ENCODE measurements at places on chromosomes 16 and 17.

DNA sequence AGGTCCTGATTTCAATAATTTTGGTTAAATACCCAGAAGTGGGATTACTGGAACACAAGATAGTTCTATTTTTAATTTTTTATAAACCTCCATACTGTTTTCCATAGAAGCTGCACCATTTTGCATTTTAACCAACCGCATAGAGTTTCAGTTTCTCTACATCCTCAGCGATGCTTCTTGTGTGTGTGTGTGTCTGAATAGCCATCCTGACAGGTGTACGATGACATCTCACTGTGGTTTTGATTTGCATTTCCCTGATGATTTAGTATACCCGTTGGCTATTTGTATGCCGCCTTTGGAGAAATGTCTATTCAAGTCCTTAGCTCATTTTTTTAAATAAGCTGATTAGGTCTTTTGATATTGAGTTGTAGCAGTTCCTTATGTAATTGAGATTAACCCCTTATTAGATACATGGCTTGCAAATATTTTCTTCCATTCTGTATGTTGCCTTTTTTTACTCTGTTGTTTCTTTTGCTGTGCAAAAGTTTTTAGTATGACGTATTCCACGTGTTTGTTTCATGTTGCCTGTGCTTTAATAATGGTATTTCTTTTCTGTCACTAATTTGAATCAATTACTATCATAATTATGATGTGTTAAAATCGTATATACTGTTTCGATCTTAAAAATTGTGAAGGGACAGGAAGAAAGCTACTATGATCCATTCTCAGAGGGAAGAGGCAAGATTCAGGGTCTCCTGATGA lies 227.2 kb upstream of the MON1B start:
- DNase-seq: no peak

- no peak for DNase-seq
Measured at GRCh38 chr16:1865902-1866690, 5.9 kb downstream of the MEIOB start.

DNA sequence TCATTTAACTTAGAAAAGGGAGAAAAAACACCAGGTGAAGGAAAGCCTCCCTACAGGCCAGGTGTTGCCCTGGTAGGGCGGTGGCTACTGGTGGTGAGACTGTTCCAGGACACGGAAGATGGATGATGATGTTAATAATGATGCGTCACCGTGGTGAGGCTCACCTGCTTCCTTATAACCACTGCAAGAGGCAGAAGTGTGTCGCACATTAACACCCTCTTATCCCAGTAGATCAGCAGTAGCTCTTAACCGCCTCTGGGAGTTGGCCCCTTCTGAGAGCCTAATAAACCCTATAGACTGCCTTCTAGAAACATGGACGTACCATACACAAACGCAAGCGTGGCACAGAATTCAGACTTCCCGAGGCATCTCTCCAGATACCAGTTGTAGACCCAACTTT lies 7.8 kb downstream of the BFAR start:
- peak; percentile 46 for DNase-seq

DNA sequence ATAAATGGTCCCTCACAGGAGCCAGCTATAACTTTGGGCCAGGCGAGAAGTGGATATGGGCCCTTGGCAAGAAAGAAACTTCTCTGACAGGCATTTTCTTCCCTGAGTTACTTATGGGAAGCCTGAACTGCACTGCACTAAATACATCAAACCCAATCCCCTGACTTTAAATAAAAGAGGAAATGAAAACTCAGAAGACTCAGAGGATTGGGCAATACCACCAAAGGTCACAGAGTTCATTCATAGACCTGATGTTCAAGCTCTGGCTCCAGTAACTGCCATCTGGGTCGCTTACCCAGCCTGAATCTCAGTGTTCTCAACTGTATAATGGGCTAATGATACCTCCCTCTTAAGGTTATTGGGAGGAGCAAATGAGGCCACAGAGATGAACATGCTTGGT lies 815 bp downstream of the KRT35 start:
- no peak for DNase-seq

DNA sequence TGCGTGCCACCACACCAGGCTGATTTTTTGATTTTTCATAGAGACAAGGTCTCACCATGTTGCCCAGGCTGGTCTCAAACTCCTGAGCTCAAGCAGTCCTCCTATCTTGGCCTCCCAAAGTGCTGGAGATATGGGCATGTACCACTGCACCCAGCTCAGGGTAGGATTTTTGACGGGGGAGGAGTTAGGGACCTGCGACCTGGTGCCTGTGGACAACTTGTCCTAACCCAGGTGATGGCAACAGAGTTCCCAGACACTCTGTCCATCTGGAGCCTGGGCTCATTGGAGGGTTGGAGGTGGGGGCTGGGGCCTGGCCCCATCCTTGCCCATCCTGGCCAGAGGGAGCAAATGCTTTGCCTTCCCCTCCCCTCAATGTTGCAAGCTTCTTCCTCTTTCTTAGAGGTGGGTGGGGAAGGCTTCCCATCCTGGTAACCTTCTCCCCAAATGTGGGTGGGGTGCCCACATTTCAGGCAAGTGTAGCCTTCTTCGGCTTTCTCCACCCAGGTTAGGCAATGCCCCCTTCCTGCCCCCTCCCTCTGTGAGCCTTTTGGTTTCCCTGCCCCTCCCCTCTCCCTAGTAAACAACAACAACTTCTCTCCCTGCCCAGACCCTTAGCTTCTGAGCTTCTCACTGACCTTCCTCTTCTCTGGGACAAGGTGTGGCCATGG lies 24.9 kb downstream of the RARA start:
- DNase-seq: peak; percentile 59

DNA sequence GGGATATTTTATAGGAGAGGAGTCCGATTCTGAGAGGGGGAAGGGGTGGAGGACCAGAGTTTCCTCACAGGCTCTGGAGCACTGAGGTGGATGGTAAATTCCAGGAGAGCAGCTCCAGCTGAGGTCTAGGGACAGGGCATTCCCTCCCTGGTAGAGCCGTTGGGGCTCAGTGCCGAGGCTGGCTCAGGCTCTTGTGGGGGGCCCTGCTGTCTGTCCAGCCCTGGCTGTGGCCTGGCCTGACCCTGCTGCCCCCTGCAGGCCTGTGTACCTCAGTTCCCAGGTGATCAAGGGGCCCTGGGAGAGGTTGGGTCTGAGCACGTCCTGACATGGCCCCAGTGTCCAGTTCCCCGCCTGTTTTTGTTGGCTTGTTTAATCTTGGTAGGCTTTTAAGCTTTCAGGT lies 16.8 kb downstream of the ZNF750 start:
- DNase-seq: no peak

GRCh38 chr17:74211912-74212208 lies 1.5 kb upstream of the TTYH2 start:
- no peak for DNase-seq

- no peak for DNase-seq
Measured at GRCh38 chr16:3695610-3696369, 21.5 kb downstream of the TRAP1 start.

DNA sequence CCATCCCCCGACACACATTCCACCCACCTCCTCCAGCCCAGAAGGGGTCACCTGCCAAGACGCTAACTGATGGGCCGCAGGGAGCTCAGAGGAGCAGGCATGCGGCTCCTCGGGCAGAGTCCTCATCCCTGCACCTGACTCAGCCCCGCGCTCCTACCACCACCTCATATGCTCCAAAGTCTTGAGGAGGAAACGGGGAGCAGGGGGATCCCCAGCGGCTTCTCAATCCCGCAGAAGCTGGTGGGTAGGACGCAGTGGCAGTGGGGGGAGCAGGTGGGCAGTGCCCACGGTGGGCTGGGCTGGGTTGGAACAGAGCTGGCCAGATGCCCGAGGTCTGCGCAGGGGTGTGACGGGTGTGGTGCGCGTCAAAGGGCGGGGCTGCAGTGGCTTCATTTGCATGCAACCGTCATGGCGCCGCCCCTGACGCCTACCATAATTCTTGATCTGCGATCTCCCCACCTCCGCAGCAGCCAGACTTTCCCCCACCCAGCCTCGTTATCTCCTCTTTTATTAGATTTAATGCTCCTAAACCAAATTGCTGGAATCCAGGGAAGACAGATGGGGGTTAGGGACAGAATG lies 39.0 kb upstream of the EMP2 start:
- peak; percentile 84 for DNase-seq

- DNase-seq: no peak
Measured at GRCh38 chr16:49670627-49671026, 185.3 kb downstream of the ZNF423 start.

DNA sequence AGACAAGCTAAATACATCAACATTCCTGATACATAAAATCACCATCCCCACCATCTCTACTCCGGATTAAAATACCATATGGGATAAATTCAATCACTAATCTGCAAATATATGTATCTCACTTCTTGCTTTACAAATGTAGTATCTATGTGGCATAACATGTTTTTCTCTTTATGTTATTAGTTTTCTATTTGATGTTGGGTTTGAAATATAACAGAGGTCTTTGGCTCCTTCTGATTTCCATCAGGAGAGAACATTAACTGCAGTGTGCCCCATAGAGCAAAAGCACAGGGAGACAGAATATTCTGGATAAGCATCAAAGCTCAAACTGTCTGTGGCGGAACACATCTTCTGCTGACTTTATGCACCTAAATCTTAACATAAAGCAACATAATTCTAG lies 547.2 kb upstream of the CDH8 start:
- DNase-seq: no peak

DNA sequence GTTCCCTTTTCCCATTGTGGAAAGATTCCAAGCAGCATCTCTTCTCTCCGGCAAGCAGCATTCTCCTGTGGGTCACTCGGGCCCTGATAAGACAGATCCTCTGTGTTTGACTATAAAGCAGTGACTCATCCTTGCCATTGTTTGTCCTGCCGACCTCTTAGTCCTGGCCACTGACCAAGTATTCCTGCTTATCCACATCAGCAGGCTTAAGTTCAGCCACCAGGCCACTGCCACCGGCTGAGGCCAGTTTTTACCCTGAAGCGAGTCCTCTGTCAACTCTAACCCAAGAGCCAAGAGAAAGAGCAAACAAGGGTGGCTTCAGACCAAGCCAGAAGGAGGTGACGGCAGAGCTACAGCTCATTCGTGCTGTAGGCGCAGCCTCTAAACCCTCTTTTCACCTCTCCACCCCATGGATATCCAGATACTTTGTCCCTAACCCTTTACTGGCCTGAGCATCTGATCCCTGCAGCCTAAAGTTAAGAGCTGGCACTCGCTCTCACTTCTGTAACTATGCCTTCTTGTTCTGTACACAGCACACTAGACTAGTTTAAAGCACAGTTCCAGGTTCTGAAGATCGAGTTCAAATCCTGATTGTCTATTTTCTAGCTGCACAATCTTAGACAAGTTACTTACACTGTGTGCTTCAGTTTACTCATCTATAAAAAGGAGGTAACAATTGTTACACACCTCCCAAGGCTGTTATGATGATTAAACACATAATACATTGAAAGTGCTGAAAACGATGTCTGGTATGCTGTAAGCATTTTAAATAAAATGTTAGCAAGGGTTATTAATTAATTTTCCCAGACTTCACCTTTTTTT lies 31.0 kb downstream of the SOX9 start:
- DNase-seq: no peak

GRCh38 chr16:89925596-89926079 lies 2.5 kb downstream of the TUBB3 start:
- DNase-seq: no peak

GRCh38 chr16:19338335-19338734 lies 52.8 kb downstream of the CLEC19A start:
- peak; percentile 5 for DNase-seq

- peak; percentile 76 for DNase-seq
Measured at GRCh38 chr16:89020068-89020924, 43.3 kb upstream of the CBFA2T3 start.

DNA sequence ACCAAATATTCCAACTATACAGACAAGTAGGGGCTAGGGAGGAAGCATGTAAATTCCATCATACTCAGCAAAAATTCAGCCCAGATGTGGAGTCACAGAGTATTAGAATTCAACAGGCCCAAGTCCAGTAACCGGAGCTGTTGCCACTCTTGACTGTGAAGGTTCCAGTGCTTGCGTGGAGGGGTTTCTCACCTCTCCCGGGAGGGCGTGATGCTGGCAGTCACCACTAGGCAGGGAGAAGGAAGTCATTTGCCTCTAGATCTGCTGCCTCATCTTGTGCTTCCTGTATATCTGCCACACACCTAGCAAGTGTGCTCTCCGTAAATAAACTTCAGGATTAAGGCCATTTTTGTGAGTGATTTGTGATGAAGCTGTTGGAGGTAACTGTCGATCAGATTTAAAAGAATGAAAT lies 1.0 kb upstream of the CKLF start:
- peak; percentile 79 for DNase-seq

- DNase-seq: no peak
Measured at GRCh38 chr16:66487580-66488275, 60.6 kb downstream of the BEAN1 start.

DNA sequence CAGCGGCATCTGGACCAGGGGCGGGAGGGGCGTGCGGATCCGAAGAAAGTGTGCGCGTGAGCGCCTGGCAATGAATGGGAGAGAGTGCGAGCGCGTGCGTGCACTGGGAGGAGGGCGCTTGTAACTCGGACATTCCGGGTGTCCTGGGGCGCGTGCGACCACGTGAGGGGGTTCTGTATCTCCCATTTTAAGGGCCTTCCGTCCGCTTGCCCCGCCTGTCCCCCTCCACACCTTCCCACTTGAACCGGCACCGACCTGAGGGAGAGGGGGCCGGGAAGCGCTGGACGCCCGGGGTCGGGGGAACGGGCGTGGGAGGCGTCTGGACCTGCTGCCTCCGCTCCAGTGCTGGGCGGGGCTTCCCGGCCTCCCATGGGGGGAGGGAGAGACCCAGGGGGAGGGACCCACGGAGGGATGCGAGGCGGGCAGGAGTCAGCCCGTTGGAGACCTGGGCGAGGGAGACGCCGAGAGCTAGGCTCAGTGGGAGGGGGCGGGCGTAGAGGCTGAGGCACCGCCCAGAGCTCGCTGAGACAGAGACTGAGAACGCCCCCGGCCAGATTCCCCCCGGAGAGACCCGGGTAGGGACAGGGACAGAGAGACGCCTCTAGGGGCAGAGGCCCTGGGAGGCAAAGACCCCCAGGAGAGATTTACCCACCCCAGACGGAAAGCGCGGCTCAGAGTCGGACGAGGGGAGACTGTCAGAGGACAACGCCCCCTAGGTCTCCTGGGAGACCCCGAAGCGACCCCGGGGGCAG lies at the start of gene KREMEN2:
Gene KREMEN2, plus strand, starts transcription at position 553 of the 752 bp plus-strand sequence. CDS start 246 bp downstream, outside the sequence.
- peak; percentile 33 for DNase-seq

DNA sequence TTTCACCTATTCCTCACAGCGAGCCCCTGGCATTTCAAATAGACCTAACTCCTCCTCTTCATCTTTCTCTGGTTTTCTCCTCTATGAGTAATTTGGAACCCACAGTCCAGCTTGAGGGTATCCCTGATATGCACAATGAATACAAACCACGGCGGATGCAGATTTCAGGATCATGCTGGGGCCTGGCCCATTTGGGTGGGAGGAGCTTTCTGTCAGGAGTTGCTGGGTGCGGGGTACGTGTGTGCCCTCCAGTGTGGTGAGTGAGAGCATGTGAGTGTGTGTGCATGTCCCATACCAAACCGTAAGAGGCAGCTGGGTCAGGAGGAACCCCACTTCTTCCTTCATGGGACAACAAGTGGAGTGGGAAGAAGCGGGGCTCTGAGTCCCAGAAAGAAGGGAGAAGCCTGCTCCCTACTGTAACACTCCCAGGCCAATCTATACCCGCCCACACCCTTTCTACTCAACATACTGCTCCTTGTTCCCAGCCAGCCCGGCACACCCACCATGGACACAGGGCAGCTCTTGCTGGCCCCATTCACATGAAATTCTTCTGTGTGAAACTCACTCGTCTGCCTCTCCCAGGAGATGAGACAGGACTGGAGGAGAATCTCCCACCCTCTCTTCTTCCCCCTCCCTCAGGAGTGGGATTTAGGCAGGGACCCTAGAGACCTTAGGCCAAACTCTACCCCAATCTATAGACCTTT lies 18.4 kb downstream of the CNTNAP1 start:
- DNase-seq: no peak

- no peak for DNase-seq
Measured at GRCh38 chr16:10740845-10741208, 2.8 kb upstream of the NUBP1 start.

- no peak for DNase-seq
Measured at GRCh38 chr16:4604401-4604800, 10.3 kb downstream of the UBALD1 start.

Measured in hematopoietic multipotent progenitor cell treated with erythropoietin and hydrocortisone succinate and interleukin-3 and kit ligand, for 4 days (in vitro differentiated cells).